Right hindlimb (tissue), 1 donor: ENCODE measurements at places on chromosomes 2 and 18.

GRCh38 chr2:232473467-232473890, 14.2 kb downstream of the ECEL1 start:
- peak; percentile 41 for DNase-seq

GRCh38 chr2:102331311-102331980, 20.1 kb downstream of the IL1RL1 start:
- DNase-seq, result no peak

DNA sequence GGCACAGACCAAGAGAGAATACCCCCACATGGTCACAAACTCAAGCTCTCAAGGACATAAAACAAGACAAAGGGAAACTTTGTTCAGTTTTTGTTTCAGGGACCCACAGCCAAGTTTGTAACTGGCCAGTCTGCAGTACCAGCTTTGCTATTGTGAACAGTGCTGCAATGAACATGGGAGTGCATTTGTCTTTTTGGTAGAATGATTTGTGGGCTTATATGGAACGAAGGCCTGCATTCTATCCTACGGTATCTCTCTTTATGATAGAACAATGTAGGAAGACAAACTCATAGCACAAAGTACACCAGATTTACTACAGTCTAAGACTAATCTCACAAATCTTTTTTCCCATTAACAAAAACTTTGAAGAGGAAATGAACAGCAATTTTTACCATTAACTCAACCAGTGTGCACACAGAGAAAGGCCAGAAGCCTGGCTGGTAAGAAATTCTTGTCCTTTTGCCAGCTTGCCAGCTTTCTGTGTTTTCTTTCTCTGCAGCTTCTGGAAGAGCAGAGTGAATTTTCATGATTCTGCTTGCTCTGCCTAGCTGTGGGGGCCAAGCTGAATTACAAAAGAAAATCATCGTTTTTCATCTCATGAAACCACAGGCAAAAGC, 37.1 kb upstream of the FEZ2 start:
- no peak for DNase-seq

- DNase-seq, result no peak
Observed at GRCh38 chr2:216677439-216678097, 17.8 kb downstream of the IGFBP5 start.

GRCh38 chr2:44722026-44722625, 219.4 kb upstream of the SIX3 start:
- DNase-seq, result no peak

DNA sequence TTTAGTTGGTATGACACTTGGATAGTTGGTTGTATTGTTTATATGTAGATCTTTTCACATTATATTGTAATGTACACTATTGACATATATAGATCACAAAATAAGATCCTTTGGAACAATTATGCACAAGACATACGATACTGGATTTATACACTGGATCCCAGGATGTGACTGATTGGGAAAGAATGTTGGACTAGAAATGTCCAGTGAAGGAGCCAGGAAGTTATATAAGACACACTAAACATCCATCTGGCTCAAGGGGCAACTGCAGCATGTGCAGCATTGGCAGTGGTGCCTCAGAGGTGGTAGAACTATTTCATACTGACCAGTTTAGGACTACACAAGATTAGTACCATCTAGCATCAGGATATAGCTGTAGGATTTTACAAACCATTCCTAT, 104.9 kb downstream of the TRABD2A start:
- no peak for DNase-seq

DNA sequence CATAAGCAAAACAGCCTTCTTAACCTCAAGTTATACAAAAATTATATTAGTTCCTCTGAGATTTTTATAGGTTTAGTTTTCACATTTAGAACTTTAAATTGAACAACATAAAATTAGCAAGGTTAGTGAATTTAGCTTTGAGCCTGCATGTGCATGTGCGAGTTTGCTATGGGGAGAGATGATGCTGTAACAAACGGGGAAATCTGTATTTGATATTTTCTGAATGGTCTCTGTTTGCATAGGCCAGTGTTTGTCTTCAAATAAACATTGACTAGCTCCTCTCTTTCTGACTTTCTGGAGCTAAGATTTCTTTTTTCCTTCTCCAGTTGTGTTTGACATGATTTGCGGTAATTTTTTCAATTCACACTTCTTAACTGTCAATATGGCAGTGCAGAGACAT, 30.9 kb upstream of the IL18RAP start:
- DNase-seq, result no peak
